Effector memory CD4-positive, alpha-beta T cell (primary cell): ENCODE measurements at places on chromosomes 4 and X.

GRCh38 chr4:179597301-179597700 is 2155.1 kb upstream of the AGA start:
- no peaks in the 10 kb centered on the region for H3K27me3 ChIP-seq
- no peak overlapping the region for H3K4me3 ChIP-seq
- no peak overlapping the region for H3K27ac ChIP-seq
- no peaks in the 10 kb centered on the region for H3K4me1 ChIP-seq
- no peak for DNase-seq

- DNase-seq, result no peak
- H3K27ac ChIP-seq, result no peak overlapping the region
- H3K4me1 ChIP-seq, result no peaks in the 10 kb centered on the region
- H3K4me3 ChIP-seq, result no peak overlapping the region
- H3K27me3 ChIP-seq, result no peaks in the 10 kb centered on the region
These were observed 65.5 kb downstream of the SPATA18 start for GRCh38 chr4:52116641-52117040.

- no peak overlapping the region for H3K4me3 ChIP-seq
- H3K27ac ChIP-seq, result no peak overlapping the region
These were observed 94.5 kb downstream of the RASGEF1B start for GRCh38 chr4:81377191-81377590.

GRCh38 chr4:81195475-81195874 is 19.5 kb downstream of the PRKG2 start:
- H3K36me3 ChIP-seq, result no peaks in the 10 kb centered on the region
- no peak overlapping the region for H3K27ac ChIP-seq
- H3K4me3 ChIP-seq, result no peak overlapping the region
- no peaks in the 10 kb centered on the region for H3K4me1 ChIP-seq
- no peak for DNase-seq

GRCh38 chrX:19829814-19830213 is 57.6 kb downstream of the SH3KBP1 start:
- no peaks in the 10 kb centered on the region for H3K36me3 ChIP-seq
- peaks cover 7% of the 10 kb centered on the region for H3K4me1 ChIP-seq
- no peak for DNase-seq
- H3K27ac ChIP-seq, result no peak overlapping the region
- H3K27me3 ChIP-seq, result no peaks in the 10 kb centered on the region
- H3K4me3 ChIP-seq, result no peak overlapping the region

GRCh38 chrX:150700107-150700506 is 6.9 kb downstream of the MTMR1 start:
- no peaks in the 10 kb centered on the region for H3K27me3 ChIP-seq
- no peak overlapping the region for H3K4me3 ChIP-seq
- DNase-seq, result no peak
- no peak overlapping the region for H3K27ac ChIP-seq

DNA sequence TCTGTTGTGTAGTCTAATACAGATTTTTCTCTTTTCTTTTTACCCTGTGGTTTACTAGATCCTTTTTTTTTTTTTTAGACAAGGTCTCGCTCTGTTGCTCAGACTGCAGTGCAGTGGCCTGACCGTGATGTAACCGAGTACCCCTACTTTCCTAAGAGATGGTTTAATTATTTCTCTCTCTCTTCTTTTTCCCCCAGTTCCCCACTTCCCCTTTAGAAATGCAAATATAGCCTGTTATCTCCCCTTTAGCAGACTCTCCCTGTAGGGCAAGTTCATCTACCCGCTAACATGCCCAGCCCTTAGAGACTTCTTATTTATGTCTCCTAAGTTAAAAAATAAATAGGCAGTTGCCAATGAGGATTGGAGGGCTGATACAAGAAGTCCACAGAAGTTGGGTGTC is 4.5 kb downstream of the SNX25 start:
- DNase-seq, result no peak
- H3K4me3 ChIP-seq, result no peak overlapping the region
- peaks cover 12% of the 10 kb centered on the region for H3K4me1 ChIP-seq
- H3K27ac ChIP-seq, result no peak overlapping the region
- H3K36me3 ChIP-seq, result no peaks in the 10 kb centered on the region

GRCh38 chr4:113979148-113979904 is at the start of gene ARSJ:
ARSJ (minus strand) TSS chr4:113979647; CDS start chr4:113978834, 813 bp downstream.
- peaks cover 25% of the 10 kb centered on the region for H3K27me3 ChIP-seq
- no peak for DNase-seq
- H3K4me3 ChIP-seq, result peak within 1 kb of the TSS; percentile 62
- no peaks in the 10 kb centered on the region for H3K36me3 ChIP-seq

GRCh38 chr4:19694812-19695211 is 556.9 kb upstream of the SLIT2 start:
- H3K27ac ChIP-seq, result no peak overlapping the region
- H3K36me3 ChIP-seq, result no peaks in the 10 kb centered on the region
- no peaks in the 10 kb centered on the region for H3K27me3 ChIP-seq
- H3K4me1 ChIP-seq, result no peaks in the 10 kb centered on the region

DNA sequence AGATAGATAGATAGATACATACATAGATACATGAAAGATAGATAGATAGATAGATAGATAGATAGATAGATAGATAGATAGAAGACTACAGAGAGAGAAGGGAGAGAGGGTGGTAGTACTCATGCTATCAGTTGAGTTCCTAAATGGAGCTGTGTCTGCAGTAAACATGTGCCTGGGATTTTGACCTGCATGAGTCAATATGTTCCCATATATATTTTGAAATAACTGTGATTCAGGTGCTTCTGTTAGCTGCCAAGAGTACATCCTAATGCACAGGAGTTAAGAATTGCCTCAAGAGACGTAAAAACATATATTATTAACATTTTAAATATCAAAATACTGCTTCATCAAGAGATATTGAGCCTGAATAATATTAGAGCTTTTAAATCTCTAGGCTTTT is 379.4 kb downstream of the GRXCR1 start:
- no peak for DNase-seq
- H3K36me3 ChIP-seq, result no peaks in the 10 kb centered on the region
- no peaks in the 10 kb centered on the region for H3K4me1 ChIP-seq
- H3K27ac ChIP-seq, result no peak overlapping the region
- no peaks in the 10 kb centered on the region for H3K27me3 ChIP-seq

GRCh38 chr4:56326363-56326762 is 60.9 kb downstream of the AASDH start:
- H3K4me1 ChIP-seq, result no peaks in the 10 kb centered on the region
- H3K27me3 ChIP-seq, result no peaks in the 10 kb centered on the region
- H3K27ac ChIP-seq, result no peak overlapping the region

GRCh38 chr4:173362666-173363065 is 8.1 kb upstream of the SAP30 start:
- DNase-seq, result no peak
- H3K36me3 ChIP-seq, result no peaks in the 10 kb centered on the region
- H3K27me3 ChIP-seq, result no peaks in the 10 kb centered on the region
- peaks cover 6% of the 10 kb centered on the region for H3K4me1 ChIP-seq
- H3K4me3 ChIP-seq, result no peak overlapping the region

DNA sequence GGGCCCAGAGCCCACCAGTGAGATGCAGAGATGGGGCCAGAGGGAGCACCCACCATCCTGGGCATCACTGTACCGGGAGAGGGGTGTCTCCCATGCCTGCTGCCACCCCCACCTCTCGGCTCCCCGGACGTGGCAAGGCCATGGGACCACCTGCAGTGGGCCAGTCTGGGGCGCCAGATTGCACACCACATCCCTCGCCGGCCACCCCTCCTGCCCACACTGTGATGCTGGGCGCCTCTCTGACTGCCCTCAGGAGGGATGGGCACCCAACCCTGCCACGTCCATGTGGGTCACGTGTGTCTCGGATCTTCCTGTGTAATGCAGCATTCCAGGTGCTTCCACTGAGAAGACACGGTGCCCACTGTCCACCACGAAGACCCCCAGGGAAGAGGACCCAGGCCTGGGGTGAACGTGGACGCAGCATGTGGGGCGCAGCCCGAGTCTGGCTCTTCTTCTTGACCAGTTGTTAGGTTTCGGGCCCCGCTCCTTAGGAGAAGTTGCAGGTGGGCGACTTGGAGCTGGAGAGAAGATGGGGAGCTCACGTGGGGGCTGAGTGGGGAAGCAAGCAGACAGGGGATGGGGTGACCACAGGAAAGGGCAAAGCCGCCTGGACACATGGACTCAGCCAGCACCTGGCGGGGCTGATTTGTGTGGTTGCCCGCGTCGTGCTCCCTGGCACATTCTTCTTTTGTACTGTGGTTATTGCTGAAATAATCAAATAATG is 47.7 kb downstream of the ZFYVE28 start:
- no peak overlapping the region for H3K27ac ChIP-seq
- H3K36me3 ChIP-seq, result peaks cover 11% of the 10 kb centered on the region
- DNase-seq, result no peak
- no peaks in the 10 kb centered on the region for H3K4me1 ChIP-seq
- H3K4me3 ChIP-seq, result no peak overlapping the region

DNA sequence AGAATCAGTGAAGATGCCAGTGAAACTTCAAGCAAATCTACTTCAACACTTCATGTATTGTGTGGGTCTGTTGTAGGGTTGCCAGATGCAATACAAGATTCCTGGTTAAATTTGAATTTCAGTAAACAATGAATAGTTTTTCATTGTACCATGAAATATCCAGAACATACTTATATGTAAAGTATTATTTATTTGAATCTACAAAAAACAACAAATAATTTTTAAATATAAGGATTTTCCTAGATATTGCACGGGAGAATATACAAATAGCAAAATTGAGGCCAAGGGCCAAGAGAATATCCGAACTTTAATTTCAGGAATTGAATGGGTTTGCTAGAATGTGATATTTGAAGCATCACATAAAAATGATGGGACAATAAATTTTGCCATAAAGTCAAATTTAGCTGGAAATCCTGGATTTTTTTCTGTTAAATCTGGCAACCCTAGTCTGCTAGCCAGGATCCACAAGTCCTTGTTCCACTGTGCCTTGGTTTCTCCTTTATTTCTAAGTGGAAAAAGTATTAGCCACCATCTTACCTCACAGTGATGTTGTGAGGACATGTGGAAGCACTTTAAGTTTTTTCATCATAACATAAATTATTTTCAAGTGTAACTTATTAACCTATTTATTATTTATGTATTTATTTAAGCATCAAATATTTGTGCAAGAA is 2.3 kb downstream of the CXCL8 start:
- H3K27me3 ChIP-seq, result no peaks in the 10 kb centered on the region
- no peaks in the 10 kb centered on the region for H3K36me3 ChIP-seq
- no peak overlapping the region for H3K27ac ChIP-seq
- DNase-seq, result no peak

- no peaks in the 10 kb centered on the region for H3K27me3 ChIP-seq
- no peaks in the 10 kb centered on the region for H3K4me1 ChIP-seq
- H3K36me3 ChIP-seq, result no peaks in the 10 kb centered on the region
- H3K27ac ChIP-seq, result no peak overlapping the region
- H3K4me3 ChIP-seq, result no peak overlapping the region
- DNase-seq, result no peak
These were observed 869.4 kb upstream of the FRG1 start for GRCh38 chr4:189071241-189071640.

DNA sequence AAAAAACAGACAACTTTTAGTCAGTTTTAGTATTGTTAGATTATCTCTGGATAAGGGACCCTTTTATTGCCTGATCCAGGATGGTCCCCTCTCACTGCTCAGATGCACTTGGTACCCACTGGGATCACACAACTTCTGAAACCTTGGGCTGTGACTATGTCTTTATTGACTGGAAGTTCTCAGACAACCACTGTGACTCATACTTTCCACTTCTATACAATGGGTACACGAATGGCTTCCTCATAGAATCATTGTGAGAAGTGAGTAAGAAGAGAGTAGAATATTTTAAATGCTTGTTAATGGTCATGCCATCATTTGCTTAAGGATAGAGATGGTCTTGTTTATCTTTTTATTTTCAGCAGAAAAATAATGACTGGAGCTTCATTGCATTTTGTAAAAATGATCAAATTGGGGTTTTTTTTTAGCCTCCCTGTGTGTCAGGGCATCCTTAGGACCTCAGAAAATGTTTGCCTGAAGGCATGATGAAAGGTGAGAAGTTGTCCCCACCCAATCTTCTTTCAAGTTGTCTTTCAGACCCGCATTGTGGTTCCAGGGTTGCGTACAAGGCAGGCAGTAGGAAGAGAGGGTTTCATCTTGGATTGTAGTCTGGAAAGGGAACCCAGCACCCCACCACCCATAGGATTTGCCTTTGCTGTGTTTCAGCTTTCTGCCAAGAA is 115.1 kb downstream of the CPEB2 start:
- no peaks in the 10 kb centered on the region for H3K36me3 ChIP-seq
- H3K27me3 ChIP-seq, result no peaks in the 10 kb centered on the region
- DNase-seq, result no peak
- H3K4me1 ChIP-seq, result no peaks in the 10 kb centered on the region

DNA sequence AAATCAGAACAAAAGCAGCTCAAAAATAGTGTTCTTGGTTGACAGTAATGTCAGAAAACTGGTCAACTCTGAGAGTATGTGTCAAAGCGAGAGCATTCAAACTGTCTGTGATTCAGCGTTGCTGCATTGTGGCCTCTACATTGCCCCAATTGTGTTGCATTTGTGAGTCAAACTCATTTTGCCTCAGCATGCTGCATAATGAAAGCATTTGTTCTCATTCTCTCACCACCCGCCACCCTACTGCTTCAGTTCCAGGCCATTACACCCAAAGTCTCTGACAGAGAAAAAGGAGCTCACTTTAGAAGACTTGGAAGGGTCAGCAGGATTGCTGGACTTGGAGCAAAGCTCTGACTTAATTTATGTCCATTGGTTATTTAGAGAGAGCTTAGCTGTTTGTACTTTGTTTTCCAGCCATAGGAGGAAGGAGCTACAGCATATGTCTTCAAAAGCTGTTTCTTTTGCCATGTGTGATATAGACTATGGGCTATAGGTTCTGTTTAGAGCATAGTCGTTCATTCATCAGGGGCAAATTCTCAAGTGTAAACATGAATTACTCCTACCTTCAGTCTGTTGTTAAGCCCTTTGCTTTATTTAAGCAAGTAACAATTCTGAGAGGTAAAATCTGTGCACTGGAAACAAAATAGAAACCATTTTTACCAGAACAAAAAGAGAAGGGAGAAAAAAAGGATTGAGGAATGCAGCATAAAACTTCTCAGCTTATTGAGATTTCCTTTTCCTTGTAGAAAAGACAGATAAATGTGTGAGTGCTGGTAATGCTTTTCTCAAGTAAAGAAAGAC is 153.4 kb upstream of the ANK2 start:
- H3K4me1 ChIP-seq, result no peaks in the 10 kb centered on the region
- no peak overlapping the region for H3K27ac ChIP-seq
- H3K4me3 ChIP-seq, result no peak overlapping the region
- no peaks in the 10 kb centered on the region for H3K36me3 ChIP-seq
- no peaks in the 10 kb centered on the region for H3K27me3 ChIP-seq

DNA sequence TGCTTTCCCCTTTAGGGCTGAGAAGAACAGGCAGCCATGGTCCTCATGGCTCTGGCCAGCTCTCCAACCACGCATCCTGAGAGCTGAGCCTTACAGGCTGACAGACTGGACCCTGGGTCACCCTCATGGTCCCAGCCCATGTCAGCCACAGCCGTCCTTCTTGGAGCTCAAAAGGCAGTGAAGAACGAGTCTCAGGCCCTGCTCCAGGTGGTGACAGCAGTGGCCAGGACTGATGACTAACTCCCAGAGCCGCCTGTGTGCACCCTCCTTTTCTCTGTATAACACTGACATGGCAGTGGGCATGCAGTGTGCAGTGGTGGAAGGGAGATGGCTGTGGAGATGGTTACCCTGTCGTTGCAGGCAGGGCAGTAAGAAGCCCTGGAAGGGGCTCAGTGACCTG is 10.3 kb upstream of the DUSP9 start:
- H3K36me3 ChIP-seq, result no peaks in the 10 kb centered on the region
- DNase-seq, result no peak
- no peak overlapping the region for H3K4me3 ChIP-seq
- H3K4me1 ChIP-seq, result peaks cover 3% of the 10 kb centered on the region
